Stimulated activated CD8-positive, alpha-beta memory T cell treated with anti-CD3 and anti-CD28 coated beads, Interleukin-15, amount 100 ng/mL, for 4 hours (primary cell): ENCODE measurements at places on chromosomes 4 and X.

DNA sequence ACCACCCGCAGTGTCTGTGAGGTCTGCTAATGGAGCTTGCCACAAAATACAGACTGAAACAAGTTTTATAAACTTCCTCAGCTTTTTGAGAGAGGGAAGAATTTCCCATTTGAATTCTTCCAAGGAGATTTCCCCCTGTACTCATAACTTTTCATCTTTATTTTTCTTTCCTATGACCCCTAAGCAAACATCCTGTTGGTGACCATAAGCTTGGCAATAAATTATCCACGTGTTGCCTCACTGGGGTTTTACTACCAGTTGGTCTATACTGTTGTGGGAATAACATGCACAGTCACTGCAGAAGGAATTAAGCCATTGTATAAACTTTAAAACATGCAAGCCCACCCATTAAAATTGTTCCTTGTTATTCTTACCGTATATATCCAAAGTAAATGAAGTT lies 86.2 kb downstream of the SLC39A8 start:
- no peak for DNase-seq

- DNase-seq: no peak
These were observed 3.6 kb downstream of the GEMIN8 start for GRCh38 chrX:14026121-14026520.

GRCh38 chr4:173506597-173507211 lies 23.3 kb downstream of the HAND2 start:
- no peak for DNase-seq

GRCh38 chr4:51831133-51831532 lies 11.8 kb upstream of the DCUN1D4 start:
- no peak for DNase-seq

GRCh38 chr4:17489721-17490120 lies 22.2 kb downstream of the QDPR start:
- DNase-seq: no peak
